H1 (cell line): ENCODE measurements at places on chromosomes 12 and 14. TPM values are rescaled to one million over a fixed set of nuclear protein-coding genes. Genes with fewer than 3 reads are reported as not detected.

DNA sequence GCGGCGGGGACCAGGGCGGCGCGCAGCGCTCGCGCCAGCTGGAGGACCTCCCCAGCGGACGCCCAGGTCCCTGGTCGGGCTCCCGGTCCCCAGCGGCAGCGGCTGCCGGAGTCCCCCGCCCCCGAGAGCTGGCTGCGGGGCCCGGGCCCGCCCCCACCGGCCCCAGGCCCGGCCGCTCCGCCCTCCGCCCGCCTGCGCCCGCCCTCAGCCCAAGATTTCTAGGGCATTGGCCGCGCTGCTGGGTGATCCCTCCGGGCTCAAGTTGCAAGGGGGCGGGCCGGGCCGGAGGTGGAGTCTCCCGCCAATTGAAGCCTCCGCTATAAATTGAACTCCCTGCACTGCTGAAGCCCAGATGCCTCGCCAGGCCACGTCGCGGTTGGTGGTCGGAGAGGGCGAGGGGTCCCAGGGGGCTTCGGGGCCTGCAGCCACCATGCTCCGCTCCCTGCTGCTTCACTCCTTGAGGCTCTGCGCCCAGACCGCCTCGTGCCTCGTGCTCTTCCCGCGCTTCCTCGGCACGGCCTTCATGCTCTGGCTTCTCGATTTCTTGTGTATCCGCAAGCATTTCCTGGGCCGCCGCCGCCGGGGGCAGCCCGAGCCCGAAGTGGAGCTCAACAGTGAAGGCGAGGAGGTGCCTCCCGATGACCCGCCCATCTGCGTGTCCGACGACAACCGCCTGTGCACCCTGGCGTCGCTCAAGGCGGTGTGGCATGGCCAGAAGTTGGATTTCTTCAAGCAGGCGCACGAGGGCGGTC, at the start of gene DIO3:
DIO3 (plus strand) TSS at position 351 of the 752 bp plus-strand sequence.
- peak; percentile 87 for DNase-seq

- DNase-seq = no peak
Observed at GRCh38 chr12:41023836-41024235, 164.3 kb upstream of the PDZRN4 start.

DNA sequence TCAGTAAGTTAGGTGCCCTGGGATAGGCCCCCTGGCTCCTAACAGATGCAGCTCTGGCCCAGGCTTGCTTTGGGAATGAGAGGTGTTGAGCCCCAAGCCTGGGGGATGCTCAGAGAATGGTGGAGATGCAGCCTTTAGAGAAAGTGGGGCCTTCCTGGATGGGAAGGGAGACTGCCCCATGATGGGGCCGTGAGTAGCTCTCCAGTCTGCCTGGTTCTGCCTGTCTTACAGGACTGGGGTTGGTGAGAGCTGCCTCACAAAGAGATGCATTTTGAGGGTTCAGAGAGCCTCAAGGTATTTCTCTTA, 523 bp upstream of the VRTN start:
- no peak for DNase-seq

GRCh38 chr14:40694023-40694422, 912.7 kb upstream of the LRFN5 start:
- no peak for DNase-seq

GRCh38 chr12:58177366-58177765, 236.0 kb downstream of the ATP23 start:
- no peak for DNase-seq

GRCh38 chr14:89405712-89406111, 11.3 kb downstream of the FOXN3 start:
- DNase-seq = no peak

Gene MGP
- polyA plus RNA-seq = not detected in 2 replicates

GRCh38 chr14:93944348-93945069, 17.4 kb downstream of the FAM181A start:
- no peak for DNase-seq

Gene LYZ
- polyA plus RNA-seq = not detected in 2 replicates

GRCh38 chr14:63993992-63994391, 141.2 kb downstream of the SYNE2 start:
- DNase-seq = no peak

GRCh38 chr14:69982220-69982839, 103.1 kb downstream of the SMOC1 start:
- DNase-seq = no peak

- no peak for DNase-seq
Observed at GRCh38 chr12:1798641-1799020, 21.7 kb upstream of the LRTM2 start.

DNA sequence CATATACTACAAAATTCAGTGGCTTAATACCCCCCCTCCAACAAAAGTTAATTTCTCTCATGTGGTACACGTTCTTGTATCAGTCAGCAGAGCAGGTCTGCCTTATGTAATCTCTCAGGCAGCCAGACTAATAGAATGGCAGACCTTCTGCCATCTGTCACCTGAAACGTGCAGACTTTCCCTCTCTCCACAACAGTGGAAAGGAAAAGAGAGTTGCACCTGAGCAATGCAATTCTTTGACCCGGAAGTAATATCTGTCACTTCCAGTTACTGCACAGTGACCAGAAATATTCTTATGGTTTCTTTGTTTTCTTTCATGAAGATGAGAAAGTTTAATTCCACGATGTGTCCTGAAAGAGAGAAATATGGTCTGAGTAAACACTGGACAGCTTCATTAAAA, 14.4 kb downstream of the KERA start:
- DNase-seq = no peak

DNA sequence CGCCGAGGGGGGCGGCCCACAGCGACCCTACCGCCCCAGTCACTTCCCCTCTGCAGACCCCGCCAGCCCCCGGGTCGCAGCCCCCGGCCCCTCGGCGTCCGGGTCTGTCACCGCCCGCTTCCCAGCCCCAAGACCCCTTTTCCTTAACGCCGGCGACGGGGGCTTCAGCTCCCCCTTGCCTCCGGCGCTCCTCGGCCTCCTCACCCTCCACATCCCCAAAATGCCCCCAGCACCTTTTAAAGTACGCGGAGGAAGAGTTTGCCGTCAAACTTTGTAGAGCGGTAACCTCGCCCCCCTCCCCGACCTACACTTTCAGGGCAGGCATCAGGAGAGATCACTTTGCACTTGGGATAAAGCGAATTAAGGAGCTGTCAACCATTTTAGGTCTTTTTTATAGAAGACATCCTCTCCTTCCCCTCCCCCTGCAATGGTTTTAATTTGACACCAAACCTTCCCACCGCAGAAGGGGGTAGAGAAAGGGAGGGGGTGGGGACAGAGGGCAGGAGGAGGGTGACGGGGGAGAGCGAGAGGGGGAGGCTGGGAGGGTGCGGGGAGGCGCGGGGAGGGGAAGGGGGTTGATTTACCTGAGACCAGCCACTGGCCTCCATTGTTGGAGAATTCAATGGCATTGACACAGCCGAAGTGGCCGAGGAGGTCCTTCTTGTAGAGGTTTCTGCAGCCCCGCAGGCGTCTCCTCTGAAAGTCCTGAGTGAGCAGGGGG, 578 bp downstream of the DCAF5 start:
- no peak for DNase-seq

- no peak for DNase-seq
Observed at GRCh38 chr12:62250671-62251608, 9.3 kb upstream of the USP15 start.

DNA sequence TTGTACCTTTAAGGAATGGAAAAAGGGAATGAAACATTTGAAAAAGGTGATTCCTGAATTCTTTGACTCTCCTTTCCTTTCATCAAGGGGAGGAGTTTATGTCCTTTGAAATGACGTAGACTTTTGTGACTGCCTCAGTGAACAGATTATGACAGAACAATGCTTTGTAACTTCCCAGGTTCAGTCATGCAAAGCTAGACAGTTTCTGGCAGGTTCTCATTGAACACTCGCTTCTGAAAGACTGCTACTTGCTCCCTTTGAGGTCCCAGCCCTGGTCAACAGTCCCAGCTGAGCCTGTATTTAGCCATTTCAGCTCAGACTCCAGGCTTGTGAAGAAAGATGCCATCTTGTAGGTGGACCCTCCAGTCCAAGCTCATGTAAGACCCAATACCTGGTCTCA, 1178.9 kb downstream of the BCL11B start:
- no peak for DNase-seq

Gene RIPK3
- 0.20 and 0.24 TPM in 2 replicates for polyA plus RNA-seq

DNA sequence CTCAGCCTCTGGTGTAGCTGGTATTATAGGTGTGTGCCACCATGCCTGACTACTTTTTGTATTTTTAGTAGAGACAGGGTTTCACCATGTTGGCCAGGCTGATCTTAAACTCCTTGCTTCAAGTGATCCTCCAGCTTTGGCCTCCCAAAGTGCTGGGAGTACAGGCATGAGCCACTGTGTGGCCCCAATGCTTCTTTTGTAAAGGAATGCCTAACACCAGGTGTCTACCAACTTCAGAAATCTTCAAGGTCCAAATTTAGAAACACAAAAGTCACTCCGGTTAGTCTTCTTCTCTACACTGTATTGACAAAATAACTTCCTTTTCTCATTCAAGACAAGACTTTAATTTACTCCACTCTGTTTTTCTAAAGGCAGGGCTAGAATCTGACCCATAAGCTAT, 188.7 kb downstream of the PRKD1 start:
- DNase-seq = no peak

GRCh38 chr14:50083467-50084337, 32.7 kb downstream of the VCPKMT start:
- no peak for DNase-seq

Gene RIMBP2
- polyA plus RNA-seq = 0.18 and 0.52 TPM in 2 replicates
